Stimulated activated CD8-positive, alpha-beta memory T cell treated with anti-CD3 and anti-CD28 coated beads, Interleukin-15, amount 100 ng/mL, for 4 hours (primary cell): ENCODE measurements at places on chromosomes 6 and 20.

DNA sequence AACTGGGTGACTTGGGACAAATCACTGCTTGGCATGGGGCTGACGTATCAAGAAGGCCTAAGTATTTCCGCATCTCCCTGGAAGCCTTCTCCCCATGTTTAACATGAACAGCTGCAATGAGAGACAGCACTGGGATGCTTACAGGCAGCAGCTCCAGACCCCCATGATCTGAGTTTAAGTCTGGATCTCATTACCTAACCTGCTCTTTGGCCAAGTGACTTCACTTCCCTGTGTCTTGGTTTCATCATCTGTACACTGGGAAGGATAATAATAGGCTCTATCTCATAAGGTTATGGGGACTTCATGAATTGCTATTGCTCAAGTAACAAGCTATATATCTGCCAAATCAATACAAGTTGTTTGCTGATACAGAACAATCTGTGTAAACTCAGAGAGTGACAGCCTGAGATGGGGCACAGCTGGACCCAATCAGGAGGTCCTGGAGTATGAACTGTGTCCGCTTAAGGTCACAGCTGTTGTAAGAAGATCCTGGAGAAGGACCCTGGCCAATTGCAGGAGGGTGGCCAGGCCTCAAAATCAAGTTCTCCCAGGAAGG, 56.0 kb downstream of the TGM2 start:
- no peak for DNase-seq

- no peak for DNase-seq
These were observed 19.8 kb downstream of the HLA-F start for GRCh38 chr6:29743025-29743424.

DNA sequence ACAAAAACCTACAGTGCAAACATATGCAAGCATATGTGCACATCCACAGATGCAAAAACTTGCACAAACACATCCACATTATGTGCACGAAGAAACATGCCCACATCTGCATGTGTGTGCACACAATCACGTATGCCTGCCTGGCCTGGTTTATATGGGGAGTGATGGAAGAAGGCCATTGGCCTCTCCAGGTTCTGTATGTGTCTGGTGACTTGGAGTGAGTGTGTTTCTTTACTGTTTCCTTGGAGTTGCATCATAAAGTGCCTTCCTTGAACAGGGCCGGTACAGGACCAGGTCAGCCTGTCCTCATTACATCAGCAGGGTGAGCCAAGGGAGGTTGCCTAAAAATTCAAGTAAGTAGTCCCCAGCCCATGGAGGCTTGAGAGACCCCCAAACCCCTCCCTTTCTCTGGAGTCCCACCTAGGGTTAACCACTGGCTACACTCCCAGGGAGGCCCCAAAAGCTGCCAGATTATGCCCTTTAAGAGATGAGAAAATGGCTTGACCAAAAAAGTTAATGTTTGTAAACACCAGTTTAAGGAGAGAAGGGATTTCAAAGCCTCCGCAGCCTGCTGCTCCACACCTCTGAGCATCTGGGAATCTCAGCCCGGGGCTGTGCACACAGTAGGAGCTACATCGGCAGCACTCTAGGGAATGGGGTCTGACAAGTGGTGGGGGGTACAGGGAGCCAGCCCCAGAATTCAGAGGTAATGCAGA, 140.8 kb downstream of the VEGFA start:
- DNase-seq = no peak

DNA sequence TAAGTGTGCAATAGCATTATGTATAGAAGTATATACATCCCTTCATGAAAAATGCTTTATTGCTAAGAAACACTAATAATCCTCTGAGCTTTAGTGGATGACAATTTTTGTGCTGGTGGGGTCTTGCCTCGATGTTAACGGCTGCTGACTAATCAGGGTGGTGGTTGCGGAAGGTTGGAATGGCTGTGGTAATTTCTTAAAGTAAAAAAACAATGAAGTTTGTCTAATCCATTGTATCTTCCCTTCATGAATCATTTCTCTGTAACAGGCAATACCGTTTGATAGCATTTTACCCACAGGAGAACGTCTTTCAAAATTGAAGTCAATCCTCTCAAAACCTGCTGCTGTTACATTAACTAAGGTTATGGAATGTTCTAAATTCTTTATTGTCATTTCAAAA, 816.5 kb upstream of the GJE1 start:
- DNase-seq = no peak

DNA sequence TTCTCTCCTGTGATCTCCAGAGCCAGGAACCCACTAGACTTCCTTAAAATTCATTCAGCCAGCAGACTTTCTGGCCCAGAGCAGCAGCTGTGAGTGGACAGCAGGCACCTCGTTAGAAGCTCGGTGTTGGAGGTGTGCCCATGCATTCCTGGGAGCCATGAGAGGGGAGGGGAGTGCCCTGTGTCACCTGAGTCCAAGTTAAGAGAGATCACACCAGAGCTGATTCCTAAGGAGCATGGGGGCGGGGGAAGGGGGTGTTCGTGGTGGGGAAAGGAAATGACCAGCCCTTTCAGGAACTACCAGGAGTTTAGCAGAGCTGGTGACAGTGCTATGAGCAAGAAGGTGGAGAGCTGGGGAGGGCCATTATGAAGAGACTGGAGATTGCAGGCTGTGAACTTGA, 46.9 kb downstream of the GFRA4 start:
- DNase-seq = no peak

DNA sequence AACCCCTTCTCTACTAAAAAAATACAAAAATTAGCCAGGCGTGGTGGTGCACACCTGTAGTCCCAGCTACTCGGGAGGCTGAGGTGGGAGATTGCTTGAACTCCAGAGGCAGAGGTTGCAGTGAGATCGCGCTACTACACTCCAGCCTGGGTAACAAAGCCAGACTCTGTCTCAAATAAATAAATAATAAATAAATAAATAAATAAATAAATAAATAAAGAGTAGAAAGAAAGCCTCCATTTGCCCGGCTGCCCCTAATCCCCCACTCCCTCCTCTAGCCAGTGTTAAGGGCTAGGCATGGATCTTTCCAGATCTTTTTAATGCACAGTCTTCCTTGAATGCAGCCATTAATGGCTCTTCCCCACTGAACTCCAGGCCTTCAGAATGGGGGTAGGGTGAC, 3.2 kb downstream of the PNPLA1 start:
- no peak for DNase-seq

DNA sequence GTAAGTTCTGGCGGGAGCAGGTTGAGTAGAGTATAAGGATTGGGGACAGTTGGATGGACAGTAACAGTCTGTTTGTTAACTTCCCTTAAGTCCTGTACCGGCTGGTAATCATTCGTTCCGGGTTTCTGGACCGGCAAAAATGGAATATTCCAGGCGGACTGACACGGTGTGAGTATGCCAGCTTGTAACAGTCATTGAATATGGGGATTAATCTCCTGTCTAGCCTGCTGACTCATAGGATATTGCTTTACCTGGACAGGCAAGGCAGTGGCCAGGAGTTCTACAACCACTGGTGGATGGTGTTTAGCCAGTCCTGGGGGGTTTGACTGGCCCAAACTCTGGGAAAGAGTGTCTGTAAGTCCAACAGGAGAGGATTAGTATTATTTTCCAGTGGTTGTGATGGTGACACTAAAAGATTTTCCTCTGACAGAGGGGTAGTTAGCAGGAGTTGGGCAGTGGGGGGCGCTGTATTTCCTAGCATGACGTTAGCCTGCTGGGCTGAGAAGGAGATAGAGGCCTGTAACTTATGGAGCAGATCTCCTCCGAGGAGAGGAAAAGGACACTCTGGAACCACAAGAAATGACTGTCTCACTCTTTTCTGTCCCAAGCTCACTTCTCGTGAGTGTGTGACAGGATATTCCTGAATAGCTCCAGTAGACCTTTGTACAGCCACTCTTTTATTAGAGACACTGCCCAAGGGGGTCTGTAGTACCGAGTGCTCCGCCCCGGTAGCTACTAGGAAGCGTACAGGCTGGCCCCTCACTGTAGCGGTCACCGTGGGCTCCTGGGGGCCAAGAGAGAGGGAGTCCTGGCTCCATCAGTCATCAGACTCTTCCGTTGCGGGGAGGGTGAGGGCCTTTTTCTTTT, 152.2 kb downstream of the TRIM27 start:
- no peak for DNase-seq

GRCh38 chr6:34926655-34927054, 37.6 kb downstream of the ANKS1A start:
- no peak for DNase-seq

- no peak for DNase-seq
These were observed 49.8 kb upstream of the LYRM2 start for GRCh38 chr6:89688328-89688727.
